ENCODE measurements at places on chromosomes 7 and 10.

- no peak for DNase-seq
Measured at GRCh38 chr10:115092258-115092554, 959 bp upstream of the ATRNL1 start.

GRCh38 chr7:118109607-118110006, 74.4 kb upstream of the LSM8 start:
- peak; percentile 22 for DNase-seq

DNA sequence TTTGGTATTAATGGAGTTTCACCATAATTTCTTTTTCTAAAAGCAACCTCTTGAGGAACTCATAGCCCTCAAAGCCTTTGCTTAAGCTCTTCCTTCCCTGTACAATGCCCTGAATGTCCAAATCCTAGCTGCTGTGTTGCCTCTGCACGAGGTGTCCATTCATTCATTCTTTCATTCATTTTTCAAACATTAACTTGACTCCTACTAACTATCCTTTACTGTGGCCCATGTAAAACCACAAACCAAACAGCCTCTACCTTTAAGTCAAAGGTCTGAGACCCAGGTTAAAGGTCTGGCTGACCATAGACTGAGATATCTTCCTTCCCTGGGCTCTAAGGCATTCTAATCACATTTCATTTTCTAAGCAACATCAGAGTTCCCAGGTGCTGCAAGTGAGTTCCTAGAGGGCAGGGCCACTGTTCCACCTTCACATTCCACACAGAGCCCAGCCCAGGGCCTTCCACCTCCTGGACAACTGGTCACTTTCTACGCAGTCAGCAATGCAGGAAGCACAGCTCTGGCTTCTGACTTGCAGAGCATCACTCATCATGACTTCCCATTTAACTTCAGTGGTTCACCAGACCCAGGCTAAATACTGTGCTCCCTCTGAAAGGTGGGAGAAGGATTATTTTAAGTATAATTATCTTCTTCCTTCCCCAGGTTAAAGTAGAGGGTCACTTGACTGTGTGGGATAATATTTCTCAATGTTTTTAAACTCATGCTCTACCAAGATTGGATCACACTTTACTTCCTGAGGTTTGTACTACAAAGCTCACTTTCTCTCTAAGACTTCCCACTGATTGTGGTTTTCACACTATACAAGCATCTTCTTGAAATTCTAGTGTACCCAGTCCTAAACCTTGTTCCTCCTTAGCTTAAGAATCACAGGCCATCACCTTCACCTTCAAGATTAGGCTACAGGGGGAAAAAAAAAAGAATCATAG, 19.1 kb downstream of the ATXN7L1 start:
- DNase-seq, result no peak

DNA sequence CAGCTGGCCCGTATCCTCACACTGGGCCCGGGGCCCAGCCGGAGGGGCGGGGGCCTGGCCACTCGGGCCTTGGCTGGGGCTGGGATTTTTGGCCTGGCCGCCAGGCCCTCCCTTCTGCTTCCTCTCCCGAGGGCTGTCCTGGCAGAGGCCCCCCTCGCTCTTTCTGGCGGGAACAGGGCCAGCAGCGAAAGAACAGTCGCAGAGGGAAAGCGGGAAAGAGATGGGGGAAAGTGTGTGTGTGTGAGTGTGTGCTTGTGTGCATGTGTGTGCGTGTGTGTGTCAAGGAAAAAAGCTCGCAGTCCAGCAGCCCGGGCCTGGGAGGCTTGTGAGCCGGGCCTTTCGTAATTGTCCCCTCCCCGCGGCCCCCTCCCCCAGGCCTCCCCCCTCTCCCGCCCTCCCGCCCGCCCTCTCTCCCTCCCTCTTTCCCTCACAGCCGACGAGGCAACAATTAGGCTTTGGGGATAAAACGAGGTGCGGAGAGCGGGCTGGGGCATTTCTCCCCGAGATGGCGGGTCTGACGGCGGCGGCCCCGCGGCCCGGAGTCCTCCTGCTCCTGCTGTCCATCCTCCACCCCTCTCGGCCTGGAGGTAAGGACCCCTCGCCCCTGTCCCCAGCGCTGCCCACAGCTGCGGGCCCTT, at the start of gene ELN:
Gene ELN, plus strand, starts transcription at position 491 of the 638 bp plus-strand sequence. Its CDS starts 15 bp downstream, at position 506.
- DNase-seq, result peak; percentile 97

DNA sequence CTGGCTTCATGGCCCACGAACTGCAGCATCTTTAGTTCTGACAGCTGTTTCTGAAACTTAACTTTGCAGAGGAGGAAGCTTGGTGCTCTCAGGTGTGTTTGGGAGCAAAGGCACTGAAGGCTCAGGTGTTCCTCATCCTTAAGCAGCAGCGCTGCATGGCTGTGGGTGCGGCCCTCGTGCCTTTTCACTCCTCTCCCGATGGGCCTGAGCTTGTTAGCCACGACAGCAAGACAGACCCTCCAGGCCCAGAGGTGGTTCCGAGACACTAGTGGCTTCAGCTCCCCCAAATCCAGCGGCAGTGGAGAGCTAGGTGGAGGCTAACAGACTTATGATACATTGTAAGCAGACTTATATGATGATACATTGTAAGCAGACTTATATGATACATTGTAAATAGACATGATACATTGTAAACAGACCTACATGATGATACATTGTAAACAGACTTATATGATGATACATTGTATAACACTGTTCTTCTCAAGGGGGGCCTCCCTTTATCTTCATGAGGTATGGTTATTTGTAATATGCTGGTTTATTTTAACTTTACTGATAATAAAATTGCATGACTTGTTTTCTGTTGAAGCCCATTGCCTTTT, 14.1 kb downstream of the PFKP start:
- no peak for DNase-seq

DNA sequence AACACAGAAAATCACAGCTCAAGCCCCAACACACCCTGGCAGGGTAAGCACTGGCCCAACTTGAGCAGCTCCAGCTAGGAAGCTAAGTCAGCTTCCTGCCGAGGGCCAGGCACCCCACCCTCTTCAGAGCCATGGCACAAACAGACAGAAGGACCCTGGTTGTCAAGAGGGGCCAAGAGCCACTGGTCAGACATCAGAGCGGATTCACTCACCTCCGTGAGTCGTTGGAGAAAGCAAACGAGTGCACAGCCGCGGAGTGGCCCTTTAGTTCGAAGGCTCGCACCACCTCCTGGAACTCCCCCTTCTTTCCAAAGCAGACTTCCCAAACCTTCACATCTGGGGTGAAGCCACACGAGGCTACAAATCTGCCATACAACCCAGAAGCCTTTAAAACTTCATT, 7.4 kb downstream of the TBL2 start:
- no peak for DNase-seq

- DNase-seq, result no peak
Measured at GRCh38 chr10:43674553-43675210, 26.0 kb upstream of the ZNF32 start.

- no peak for DNase-seq
Measured at GRCh38 chr7:41096917-41097316, 606.0 kb downstream of the INHBA start.

- DNase-seq, result no peak
Measured at GRCh38 chr10:11286261-11286852, 268.7 kb downstream of the CELF2 start.

- no peak for DNase-seq
Measured at GRCh38 chr10:22976534-22976933, 48.7 kb downstream of the ARMC3 start.

DNA sequence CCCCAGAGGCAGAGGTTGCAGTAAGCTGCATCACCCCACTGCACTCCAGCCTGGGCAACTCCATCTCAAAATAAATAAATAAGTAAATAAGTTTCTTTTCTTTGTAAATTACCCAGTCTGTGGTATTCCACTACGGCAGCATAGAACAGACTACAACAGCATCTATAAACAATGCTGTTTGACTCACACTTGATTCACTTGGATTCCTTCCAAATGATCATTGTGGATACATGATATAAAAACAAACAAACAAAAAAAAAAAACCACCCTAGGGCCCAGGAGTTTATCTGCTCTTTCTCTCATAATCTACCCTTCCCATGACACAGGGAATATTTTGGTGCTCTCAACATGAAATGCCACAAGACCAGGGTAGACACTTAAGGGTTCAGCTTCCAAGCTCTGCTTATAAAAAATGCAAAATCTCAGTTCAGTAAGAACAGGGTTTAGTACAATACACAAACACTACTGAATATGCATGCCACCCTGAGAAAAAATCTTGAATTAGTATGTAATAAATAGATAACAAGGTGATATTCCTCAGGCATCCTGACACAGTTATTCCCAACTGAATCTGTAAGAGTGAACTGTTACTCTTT, 200.9 kb downstream of the FAM107B start:
- DNase-seq, result no peak

- no peak for DNase-seq
Measured at GRCh38 chr7:111145472-111145871, 54.5 kb downstream of the LRRN3 start.

DNA sequence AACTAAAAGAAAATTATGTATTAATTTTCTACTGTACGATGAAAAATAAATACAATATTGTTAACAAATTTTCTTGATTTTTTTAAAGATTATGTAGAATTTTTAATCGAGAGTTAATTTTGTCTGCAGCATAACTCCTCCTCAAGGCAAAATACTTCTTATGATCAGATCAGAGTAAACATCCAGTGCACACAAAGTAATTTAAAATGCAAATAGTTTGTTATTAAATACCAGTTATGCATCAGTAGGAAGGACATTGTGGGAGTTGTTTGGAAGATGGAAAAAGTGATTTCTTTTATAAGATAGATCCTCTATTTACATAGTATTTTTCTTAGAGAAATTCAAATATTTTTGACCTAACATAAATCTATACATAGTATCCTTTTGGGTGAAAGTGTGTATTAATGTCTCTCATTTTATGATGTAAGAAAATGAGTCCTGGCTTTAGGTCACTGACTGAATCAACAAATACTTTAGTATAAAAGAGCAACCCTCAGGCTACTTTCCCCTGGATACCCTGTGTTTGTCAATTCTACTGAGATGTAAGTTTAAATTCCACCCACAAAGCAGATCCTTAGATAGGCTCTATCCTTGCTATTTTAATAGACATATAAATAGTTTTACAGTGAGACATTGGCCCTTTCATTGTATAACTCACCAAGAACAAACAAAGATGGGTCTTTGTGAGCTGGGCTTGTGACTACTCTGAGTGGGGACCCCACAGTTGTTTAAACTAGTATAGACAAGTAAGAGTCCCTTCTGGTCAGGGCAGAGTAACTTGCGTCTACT, 1133.7 kb downstream of the GATA3 start:
- DNase-seq, result no peak

- DNase-seq, result peak; percentile 64
Measured at GRCh38 chr7:135774284-135774683, 25.7 kb upstream of the FAM180A start.

DNA sequence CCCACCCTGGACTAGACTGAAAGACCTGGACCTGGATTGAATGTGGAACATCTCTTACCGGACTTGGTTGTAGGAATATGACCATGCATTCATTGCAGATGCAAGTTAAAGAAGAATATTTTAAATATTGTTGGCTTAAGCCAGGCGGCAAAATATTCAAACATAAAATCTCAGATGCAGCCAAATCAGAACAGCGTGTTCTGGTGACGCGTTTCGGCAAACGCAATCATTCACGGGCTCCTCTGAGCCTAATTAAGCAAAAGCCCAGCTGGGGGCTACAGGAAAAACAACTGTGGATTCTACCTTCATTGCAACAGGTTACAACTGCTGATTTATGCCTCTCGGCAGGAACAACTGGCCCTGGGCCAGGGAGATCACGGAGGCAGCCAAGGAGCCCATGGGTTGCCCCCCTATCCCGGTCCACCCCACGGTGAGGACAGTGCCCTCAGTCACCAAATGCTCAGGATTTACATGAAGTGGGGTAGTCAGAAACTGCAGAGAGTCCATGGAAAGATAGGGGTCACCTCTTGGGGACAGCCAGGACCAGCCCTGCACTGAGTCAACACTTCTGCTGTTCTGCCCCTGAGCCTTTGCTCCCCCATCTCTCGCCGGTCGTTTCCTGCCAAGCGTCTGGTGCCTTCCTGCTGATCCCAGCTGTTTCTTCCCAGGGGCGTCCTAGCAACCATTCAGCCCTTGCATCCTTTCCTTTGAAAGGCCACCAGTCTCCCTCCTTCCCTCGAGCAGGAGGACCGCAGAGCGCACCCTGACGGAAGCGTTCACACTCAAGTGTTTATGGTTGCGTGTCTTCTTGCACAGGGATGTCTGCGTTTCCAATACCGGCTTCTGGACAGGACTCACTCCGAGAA, 64.4 kb upstream of the SFMBT2 start:
- peak; percentile 85 for DNase-seq

DNA sequence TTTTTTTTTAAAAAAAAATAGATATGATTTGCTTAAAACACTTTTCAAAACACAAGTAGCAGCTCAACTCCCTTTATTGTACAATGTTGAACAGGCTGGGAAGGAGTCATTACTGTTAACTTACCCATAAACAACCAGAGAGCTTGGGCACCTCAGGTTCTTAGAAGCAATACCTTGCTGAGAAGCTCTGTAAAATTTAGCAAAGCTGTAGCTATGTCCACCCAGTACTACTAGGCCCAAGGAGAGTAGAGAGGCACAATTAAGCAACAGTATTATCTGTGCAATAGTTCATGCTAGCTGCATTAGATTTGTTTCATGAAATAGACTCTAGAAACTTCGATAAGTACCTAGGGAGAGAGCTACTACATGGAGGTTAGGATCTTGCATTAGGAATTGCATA, 32.0 kb downstream of the SEMA3A start:
- DNase-seq, result no peak

GRCh38 chr7:2814946-2815874, 28.9 kb downstream of the GNA12 start:
- DNase-seq, result no peak
